H54 (cell line): ENCODE measurements at places on chromosomes 3 and 15.

- DNase-seq = no peak
These were observed 3.7 kb downstream of the SETMAR start for GRCh38 chr3:4306860-4307259.

- no peak for DNase-seq
These were observed 27.3 kb upstream of the SLC9A9 start for GRCh38 chr3:143875546-143875945.

DNA sequence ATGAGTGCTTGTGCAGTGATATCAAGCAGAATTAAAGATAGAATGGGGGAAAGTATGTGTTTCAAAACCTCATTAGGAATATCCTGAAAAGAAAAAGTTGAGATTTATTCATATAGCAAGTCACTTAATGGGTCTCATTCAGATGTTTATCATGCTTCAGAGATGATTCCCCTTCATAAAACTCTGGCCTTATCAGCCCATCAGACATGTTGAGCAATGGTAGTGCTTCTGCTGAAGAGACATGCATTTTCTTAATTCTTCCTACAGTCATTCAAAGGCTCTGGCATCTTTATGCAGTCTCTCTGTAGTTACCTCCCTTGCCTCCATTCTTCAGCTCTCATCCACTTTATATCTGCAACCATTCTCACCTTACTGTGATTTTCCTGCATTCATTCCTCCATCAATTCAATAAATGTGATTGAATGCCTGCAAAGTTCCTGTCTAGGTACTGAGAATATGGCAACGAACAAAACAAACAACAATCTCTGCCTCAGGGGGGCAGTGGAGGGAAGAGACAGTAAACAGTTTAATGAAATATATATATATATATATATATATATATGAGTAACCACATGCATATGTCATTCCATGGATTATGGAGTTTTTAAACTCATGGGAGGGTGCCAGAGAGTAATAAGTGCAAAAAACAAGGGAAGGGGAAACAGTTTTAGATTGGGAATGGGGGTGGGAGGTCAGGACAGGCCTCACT lies 138.5 kb downstream of the NECTIN3 start:
- no peak for DNase-seq

- DNase-seq = no peak
These were observed 279.1 kb downstream of the FAM43A start for GRCh38 chr3:194964809-194965208.

DNA sequence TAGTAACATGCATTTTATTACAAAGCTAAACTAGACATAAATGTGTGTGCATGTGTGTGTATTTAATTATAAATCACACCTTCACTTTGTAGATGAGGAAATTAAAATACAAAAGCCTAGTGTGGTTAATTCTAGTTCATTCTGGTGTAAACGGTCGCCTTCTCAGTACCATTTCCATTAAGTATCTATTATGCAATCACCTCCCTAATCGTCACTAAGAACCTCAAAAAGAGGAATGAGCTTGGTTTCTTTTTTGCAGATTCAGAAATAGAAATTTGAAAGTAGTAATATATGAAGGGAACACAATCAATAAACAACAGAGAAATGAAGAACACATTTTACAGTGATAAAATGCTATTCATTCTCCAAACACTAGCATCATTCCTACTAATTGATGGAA lies 233.2 kb downstream of the ZBBX start:
- DNase-seq = no peak

- DNase-seq = no peak
These were observed 34.6 kb downstream of the IGSF10 start for GRCh38 chr3:151426341-151426657.

DNA sequence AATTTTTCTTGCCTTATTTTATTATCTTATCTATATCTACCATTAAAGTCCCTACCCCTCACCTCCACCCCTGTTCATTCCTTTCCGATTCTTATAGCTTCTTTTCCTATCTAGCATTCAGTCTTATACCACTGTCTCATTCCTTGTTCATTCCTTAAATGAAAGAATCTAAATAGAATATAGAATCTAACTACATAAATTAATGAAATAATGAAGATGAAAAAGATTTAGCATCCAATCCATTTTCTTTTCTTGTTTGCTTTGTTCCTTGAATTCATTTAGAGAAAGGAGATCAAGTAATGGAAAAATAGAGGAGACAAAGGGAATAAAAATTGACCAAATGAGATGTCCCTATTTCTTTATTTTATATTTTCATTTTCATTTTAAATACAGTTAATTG lies 67.2 kb downstream of the OPA1 start:
- no peak for DNase-seq

DNA sequence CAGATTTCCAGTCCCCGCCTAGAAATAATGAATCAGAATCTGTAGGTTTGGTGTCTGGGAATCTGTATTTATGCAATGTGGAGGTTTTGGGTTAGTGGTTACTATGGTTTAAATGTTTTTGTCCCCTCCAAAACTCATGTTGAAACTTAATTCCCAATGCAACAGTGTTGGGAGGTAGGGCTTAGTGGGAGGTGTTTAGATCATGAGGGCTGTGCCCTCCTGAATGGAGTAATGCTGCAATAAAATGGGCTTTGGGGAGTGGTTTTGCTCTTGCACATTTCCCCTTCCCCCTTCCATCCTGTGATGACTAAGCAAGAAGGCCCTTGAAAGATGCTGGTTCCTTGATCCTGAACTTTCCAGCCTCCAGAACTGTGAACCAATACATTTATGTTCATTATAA lies 9.2 kb upstream of the RFC4 start:
- peak; percentile 68 for DNase-seq

- no peak for DNase-seq
These were observed 76.4 kb upstream of the STT3B start for GRCh38 chr3:31456373-31456772.

- DNase-seq = no peak
These were observed 114.1 kb upstream of the CFAP20DC start for GRCh38 chr3:59163953-59164352.

GRCh38 chr15:25170113-25170731 lies 215.4 kb downstream of the SNRPN start:
- no peak for DNase-seq

GRCh38 chr3:78707609-78708008 lies 1060.2 kb downstream of the ROBO1 start:
- no peak for DNase-seq

GRCh38 chr3:32708672-32709283 lies 23.8 kb downstream of the CNOT10 start:
- DNase-seq = no peak

DNA sequence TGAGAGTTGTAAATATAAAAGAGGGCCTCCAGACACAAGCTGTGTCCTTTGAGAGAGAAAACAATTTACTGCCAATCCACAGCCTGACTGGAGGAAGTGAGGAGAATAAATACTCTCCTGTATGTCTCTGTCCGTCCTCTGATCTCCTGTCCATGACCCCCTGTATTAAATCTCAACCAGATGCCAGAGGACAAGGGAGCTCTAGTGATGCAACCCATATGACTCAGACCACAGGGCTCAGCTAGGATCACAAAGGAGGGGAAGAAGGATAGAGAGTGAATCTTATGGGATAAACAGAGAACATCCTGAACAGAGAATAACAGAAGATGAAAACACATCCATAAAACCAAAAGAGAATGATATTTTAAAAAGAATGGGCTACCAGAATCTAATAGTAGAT lies 482.6 kb downstream of the PLOD2 start:
- DNase-seq = no peak

- peak; percentile 63 for DNase-seq
These were observed 11.7 kb downstream of the ABCC5 start for GRCh38 chr3:184005941-184006507.

DNA sequence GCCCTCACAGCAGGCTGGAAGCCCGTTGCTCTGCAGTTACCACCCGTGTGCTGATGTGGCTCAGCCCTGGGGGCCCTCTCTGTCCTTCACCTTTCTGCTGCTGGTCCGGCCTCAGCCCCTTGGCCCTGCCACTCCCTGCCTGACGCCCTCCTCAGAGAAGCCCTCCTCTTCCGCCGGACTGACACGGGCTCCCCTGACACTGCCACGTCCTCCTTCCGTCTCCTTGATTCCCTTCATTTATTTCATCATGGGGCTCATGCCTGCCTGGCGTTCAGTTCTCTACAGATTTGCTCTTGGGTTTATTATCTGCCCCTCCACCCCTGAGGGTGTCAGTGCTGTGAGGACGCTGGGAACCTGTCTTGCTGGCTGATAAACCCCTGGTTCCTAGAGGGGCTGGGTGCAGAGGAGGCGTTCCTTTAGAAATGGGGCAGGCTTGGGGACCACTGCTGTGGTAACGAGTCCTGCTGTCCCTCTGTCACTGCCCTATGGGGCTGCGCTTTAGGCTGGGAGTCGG lies 19.6 kb downstream of the FBLN2 start:
- no peak for DNase-seq

DNA sequence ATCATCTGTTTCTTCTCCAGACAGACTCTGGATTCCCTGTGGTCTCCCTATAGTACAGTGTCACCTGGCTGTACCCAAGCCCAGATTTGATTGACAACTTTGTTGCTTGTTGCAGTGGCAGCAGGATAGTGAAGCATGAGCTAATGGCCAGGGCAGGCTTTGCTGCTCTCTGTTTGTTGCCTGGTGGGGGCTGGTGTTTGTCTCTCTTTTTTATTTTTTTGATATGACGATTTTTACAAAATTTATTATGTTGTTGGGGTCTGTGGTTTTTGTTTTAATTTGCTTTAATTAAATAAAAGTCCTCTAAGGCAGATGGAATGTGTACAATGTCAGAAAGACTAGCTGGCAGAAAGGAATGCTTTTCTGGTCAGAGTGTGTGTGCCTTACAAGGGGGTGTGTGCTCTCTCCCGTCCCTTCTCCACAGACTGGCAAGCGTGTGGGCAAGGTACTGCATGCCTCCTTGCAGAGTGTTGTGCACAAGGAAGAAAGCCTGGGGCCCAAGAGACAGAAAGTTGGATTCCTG lies 15.2 kb upstream of the CLEC3B start:
- DNase-seq = peak; percentile 39

DNA sequence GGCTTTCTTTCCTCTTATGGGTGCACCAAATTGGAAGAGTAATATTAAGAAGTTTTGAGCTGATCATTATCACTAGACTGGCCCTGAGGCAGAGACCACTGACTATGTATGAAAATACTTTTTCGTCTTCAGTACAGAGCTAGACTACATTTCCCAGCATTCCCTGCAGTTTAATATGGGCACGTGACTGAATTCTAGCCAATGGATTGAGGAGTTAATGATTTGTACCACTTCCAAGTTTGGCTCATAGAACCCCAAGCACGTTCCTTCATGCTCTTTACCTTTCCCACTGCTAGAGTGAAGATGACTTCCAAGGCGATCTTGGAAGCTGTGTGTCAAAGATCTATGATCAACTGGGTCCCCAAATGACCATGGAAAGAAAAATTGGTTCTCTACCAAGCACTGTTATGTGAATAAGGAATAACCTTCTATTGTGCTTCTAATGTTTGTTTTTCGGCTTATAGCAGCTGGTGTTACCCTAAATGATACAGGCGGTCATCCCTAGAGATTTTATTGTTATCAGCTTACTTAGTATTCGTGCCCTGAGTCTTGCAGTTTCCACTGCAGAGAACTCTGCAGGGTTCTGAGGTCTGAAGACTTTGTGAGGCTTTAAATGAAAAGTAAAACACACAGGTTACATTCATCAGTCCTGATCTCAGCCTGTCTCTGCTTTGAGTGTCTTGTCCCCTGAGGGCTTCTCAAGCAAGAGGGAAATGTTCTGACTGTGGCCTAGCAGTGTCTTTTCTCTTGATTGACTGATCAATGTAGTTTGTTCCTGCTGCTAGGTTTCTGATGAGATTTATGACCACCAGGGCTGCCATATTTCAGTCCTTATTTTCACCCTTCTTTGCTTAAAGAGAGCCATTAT lies 486.8 kb downstream of the PDCD6IP start:
- DNase-seq = no peak

GRCh38 chr15:98850961-98851572 lies 156.5 kb downstream of the PGPEP1L start:
- DNase-seq = peak; percentile 34

- DNase-seq = peak; percentile 26
These were observed 305.9 kb downstream of the CACNA2D3 start for GRCh38 chr3:54427941-54428871.

DNA sequence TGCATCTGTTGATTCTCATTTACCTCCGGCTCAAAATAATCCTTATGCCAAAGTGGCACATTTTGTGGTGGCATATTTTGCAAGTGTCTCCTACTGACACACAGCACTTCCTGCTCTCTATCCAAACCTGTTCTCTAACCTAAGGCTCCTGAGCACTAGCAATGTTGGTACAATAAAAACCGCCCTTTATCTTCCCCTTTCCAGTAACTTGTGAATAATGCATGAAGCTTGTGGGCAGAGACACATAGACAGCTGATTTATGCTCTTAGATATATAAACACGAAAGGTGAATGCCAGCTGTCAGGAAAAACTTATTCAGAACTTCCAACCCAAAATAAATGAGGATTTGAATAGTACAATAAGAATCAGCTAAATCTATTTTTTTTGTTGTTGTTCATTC lies 34.6 kb upstream of the ARPIN start:
- DNase-seq = no peak

DNA sequence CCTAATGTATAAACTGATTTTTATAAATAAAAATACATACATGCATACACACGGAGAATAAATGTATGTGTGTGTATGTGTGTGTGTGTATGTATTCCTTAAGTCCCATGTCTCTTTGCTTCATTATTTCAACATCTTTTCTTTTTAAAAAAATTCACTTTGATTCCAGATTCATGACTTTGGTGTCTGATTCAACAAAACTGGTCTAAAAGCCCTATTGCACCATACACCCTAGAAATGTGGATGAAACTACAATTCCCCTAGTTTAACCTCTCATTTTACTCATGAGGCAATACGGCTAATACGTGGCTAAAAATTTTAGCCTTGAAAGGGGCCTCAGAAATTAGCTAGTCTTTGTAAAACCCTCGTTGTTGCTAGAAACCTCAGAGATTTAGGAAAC lies 228.1 kb downstream of the ADAMTS9 start:
- DNase-seq = no peak

GRCh38 chr3:154112146-154112852 lies 8.9 kb upstream of the ARHGEF26 start:
- DNase-seq = no peak

GRCh38 chr3:11661052-11661656 lies 17.4 kb upstream of the VGLL4 start:
- no peak for DNase-seq

- no peak for DNase-seq
These were observed 187.2 kb downstream of the MEX3B start for GRCh38 chr15:81858586-81858985.

- DNase-seq = no peak
These were observed 37.3 kb downstream of the CYFIP1 start for GRCh38 chr15:22942877-22943276.

GRCh38 chr3:7700539-7700938 lies 801.1 kb upstream of the LMCD1 start:
- no peak for DNase-seq

GRCh38 chr15:99651023-99651807 lies 82.0 kb downstream of the LYSMD4 start:
- DNase-seq = peak; percentile 2
